Stomach (tissue), 19 donors: ENCODE measurements at places on chromosomes 16 and 17. TPM values are rescaled to one million over a fixed set of nuclear protein-coding genes. Genes with fewer than 3 reads are reported as not detected.

Gene CANT1
- polyA plus RNA-seq, result 20.9 TPM

Gene ALOX15
- 0.03 TPM for polyA plus RNA-seq

Gene SCNN1B
- polyA plus RNA-seq, result 15.4 TPM

Gene COPZ2
- polyA plus RNA-seq, result 17.0 TPM
